ENCODE measurements at places on chromosomes 2 and 18.

GRCh38 chr2:176063958-176064357, 19.8 kb downstream of the EVX2 start:
- no peak for DNase-seq

DNA sequence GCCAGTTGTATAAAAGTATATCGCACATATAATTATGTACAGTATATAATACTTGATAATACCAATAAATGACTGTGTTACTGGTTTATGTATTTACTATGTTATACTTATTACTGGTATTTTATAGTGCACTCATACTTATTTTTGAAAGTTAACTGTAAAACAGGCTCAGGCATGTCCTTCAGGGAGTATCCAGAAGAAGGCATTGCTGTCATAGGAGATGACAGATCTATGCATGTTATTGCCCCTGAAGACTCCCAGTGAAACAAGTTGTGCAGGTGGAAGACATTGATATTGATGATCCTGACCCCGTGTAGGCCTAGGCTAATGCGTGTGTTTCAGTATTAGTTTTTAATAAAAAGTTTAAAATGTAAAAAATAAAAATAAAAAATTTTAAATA, 20.3 kb upstream of the ASXL3 start:
- no peak for DNase-seq

GRCh38 chr2:203691149-203691548, 15.3 kb upstream of the CD28 start:
- no peak for DNase-seq

- no peak for DNase-seq
Measured at GRCh38 chr2:42712934-42713333, 51.0 kb downstream of the OXER1 start.
